Fibroblast of skin of right biceps (primary cell): ENCODE measurements at places on chromosomes 1 and 21.

DNA sequence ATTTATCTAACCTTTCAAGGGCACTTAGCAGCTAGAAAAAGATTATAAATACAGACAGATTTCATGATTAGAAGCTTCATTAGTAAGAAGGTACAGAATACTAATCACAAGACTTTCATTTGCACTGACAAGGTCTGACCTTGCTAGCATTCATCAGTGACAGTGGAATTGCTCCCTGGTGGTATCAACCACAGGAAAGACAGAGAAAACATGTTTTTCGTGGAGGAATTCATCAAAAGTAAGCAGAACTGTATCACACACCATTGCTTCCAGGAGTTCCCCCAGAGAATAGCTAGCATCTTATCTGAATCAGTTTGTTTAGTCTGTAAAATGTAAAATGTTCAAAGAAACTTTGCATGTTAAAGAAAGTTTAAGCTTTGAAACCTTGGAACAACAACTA lies 20.6 kb upstream of the CRB1 start:
- DNase-seq = no peak

- no peak for DNase-seq
Measured at GRCh38 chr1:182615468-182616129, 11.4 kb upstream of the RGS16 start.

DNA sequence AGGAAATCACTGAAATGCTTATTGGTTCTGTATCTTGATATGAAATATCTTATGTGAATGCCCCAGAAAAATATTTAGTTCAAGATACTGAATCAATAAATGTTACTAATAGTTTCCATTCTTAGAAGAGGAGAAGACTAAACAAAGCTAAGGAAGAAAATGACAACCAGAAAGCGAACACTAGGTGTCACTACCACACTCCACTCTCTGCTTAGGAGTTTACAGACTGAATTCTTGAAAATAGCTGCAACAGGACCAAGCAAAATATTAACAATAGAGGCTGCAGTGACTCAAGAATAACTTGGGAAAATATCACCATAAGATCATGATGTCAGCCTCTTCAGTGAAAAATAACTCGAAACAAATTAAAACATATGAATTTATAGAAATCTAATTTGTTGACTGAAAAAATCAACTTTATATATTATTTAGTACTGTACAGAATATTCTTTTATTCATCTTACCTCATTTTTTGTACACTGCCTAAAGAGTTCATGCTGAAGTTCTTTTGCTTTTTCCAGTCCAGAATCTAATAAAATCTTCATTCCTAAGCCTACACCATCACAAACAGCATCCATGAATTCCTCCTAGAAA lies 61.6 kb downstream of the KIF14 start:
- peak; percentile 41 for DNase-seq

DNA sequence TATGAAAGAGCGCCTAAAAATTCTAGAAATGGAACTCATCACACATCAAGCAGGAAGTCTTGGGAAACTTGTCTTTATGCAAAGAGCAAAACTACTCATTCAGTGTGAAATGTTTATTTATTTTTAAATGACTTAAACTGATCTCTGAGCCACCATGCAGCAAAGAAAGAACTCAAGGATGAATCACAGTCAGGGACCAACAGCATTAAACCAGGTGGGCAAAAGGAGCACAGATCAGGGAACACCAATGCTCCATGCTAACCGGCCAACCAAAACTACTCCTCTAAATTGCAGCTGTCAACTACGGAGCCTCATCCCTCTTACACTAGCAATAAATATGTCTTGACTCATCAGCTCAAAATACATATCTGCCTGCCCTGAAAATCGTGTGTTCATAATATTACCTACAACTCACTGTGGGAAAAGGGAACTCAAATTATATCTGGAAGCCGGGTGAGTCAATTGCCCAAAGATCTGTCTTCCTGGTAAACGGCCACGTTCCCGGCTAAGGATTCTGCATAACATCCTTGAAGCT lies 129.2 kb downstream of the PTPN14 start:
- peak; percentile 96 for DNase-seq

- peak; percentile 40 for DNase-seq
Measured at GRCh38 chr1:214747050-214747635, 144.1 kb downstream of the CENPF start.

GRCh38 chr1:157798211-157798610 lies 21.3 kb upstream of the FCRL2 start:
- no peak for DNase-seq

- no peak for DNase-seq
Measured at GRCh38 chr1:185636848-185637247, 97.3 kb upstream of the HMCN1 start.

DNA sequence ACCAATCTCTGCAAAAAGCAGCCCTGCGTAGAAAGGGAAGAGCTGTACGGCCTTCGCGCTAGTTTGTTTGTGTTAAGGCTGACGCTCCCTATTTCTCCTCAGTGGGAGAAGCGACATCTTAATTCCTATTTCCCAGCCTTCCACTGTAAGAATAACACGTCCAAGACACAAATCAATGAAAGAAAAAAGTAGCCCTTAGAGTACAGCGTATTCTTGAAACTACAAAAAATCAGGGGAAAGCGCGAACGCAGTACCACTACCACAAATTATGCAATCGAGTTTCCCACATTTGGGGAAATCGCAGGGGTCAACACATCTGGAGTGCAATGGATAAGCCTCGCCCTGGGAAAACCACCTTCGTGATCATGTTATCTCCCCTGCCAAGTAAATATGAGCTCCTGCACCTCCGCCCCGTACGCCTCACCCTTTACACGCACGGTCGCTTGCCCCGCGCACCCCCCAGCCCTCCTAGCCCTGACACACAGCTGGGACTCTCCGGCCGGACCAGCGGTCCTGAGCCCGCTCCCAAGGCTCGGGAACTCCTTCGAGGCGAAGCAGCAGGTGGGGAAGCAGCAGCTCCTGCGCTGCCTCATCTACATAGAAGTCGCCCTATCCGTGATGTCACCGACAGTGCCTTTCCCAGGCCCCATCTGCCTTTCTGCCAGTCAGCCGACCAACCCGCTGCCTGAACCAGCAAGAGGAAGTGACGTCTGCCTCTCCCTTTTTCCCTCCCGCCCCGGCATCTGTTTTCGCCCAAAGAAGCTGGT lies 94.7 kb downstream of the PPIAL4G start:
- DNase-seq = peak; percentile 92

DNA sequence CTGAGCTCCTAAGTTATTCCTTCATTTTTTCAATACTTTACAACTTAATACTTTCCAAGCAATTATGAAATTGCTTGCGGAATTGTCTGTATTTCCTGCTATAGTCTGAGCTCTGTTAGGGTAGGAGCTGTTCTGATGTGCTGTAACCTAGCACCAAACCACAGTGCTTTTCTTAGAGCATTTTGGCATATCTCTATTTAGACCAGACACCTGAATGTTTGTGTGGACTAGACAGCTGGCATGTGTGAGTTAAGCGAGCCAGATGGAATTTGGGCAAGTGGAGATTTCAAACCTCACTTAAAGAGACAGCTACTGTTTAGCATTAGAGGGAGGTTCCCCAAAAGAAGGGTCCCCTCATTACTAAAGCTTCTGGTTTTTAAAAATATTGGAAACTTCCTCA lies 106.1 kb downstream of the RWDD3 start:
- DNase-seq = no peak

DNA sequence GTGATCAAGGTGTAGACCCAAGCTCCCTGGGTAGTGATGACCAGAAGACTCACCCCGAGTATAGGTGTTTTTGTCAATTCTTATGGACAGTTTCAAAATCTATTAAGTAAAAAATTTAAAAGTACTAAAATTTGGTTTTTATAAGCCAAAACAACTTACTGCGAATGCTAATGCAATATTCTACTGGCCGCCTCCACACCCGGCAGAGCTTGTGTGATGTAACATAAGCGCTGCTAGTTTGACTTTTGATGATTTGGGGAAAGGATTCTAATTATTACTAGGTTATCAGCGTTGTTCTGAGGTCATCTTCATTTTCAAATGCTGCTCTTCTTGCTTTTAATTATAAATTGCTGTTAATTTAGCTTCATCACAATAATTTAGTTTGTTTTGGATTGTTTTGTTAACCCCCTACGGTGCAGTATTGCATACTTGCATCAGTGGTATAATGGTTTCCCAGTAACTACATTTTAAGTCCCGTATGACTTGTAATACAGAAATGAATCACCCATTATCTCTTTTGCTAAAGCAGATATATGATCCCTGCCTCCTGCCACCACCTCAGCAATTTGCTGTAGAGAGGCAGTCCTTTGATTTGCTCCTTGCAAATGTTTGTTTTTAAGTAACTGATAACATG lies 178.0 kb downstream of the SDCCAG8 start:
- DNase-seq = peak; percentile 31

DNA sequence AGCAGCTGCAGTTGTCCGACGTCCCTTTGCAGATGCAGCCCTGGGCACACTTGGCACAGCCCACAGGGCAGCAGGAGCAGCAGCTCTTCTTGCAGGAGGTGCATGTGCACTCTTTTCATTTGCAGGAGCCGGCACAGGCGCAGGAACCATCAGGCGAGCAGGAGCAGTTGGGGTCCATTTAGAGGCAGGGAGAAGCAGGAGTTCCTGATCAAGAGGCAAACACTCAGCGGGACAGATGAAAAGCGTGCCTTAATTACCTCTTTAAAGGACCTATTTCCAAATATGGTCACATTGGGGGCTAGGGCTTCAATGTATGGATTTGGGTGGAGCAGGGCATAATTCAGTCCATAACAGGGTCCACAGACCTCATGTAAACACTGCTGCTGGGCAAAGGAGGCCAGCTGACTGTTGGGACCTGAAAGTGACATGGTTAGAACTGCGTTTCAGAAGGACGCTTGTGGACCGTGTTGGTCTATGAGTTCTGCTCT lies 4.3 kb upstream of the CPLANE2 start:
- DNase-seq = no peak

DNA sequence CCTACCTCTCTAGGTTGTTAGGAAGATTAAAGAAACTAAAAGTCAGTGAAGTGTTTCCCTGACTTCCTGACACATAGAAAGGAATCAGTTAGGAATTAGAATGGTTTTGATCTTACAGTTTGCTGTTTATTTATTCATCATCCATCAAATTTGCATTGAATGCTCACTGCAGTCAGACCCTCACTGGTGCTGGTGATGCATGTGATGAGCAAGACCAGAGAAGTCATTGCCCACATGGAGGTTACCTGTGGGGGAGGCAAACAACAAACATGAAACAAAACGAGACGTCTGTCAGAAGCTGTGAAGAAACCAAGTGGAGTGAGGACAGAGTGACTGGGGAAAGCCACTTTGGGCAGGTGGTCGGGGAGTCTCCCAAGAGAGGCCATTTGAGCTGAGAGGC lies 6.4 kb downstream of the CTPS1 start:
- no peak for DNase-seq

GRCh38 chr1:116709666-116710167 lies 42.2 kb upstream of the IGSF3 start:
- DNase-seq = no peak
